ENCODE measurements at places on chromosomes 12 and 14.

- DNase-seq: no peak
Observed at GRCh38 chr14:99663386-99664057, 18.6 kb downstream of the HHIPL1 start.

DNA sequence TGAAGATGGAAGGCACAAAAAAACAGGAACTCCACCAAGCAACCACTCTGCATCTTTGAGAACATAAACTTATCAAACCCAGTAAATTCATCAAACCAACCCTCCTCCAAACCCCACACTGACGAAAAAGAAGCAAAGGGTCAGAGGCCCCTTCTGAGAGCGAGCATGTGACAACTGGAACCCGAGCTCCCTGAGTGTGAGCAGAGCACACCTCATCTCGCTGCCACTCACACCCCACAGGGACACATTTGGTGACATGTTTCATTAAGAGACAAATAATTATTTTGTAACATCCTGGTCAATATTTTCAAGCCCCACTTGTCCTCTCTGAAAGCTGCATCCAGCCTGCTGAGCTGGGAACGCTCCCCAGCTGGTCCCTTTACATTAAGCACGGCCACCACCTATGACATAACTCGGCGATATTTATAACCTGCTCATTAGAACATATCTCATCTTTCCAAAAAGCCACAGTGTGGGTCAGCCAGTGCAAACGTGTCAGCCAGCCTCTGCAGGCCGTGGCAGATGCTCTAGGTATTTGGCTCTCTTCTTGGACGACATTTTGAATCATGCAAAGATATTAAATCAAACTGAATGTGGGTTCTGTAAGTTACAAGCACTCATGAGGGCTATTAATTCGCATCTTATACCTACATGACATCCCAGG lies 120.1 kb downstream of the TTC7B start:
- no peak for DNase-seq

DNA sequence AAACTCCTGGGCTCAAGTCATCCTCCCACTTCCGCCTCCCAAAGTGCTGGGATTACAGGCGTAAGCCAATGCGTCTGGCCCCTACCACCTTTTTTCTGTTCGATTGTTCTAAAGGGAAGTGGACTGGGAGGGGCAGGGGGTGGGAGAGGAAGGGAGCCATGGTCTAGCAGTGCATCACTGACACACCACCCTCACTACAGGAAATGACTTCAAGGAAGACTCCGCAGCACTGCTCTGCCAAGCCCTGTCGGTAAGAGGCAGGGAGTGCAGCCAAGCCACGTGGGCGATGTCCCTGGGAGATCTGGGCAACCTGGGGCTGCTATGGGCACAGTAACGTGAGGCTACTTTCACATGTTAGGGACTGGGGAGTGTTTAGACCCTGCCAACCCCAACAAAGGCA lies 18.0 kb downstream of the LRRC74A start:
- no peak for DNase-seq

DNA sequence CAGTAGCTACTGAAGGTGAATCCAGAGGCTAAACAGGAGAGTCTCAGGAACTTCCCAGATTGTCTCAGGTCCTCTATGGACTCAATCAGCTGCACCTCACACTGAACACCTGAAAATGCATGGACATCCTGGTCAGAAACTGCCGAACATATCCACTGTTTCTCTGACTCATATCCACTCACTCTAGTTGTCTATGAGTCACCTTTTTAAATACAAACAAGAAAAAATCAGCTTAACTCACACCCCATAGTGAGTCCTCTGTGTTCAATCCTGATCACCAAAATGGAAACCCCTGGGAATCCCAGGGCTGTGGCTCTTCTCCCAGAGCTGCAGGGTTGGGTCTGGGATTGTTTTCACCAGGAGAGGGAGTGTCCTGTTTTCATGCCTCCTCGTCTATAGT lies 556.7 kb downstream of the TMEM121 start:
- DNase-seq: no peak

DNA sequence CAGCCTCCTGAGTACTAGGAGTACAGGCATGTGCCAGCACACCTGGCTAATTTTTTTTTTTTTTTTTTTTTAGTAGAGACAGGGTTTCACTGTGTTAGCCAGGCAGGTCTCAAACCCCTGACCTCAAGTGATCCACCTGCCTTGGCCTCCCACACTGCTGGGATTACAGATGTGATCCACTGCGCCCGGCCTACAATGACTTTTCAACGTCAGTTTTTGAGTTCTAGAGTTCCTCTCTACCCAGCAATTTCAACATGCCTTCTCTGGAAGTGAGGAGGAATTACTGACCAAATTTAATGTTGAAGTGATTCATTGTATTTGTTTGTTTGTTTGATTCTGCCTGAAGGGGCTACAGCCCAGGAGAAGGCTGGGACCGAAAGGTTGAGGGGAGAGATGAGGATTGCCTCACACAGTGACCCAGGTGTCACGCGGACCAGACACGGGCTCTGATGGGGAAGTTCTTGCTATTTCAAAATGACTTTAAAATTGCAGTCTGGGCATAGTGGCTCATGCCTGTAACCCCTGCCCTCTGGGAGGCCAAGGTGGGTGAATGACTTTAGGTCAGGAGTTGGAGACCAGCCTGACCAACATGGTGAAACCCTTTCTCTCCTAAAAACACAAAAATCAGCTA lies 8.6 kb upstream of the DENR start:
- no peak for DNase-seq

GRCh38 chr14:99725774-99726537 lies 41.9 kb downstream of the CYP46A1 start:
- no peak for DNase-seq

GRCh38 chr14:71321574-71322315 lies 414.5 kb downstream of the PCNX1 start:
- peak; percentile 38 for DNase-seq

GRCh38 chr14:64764641-64765520 lies 60.7 kb downstream of the PLEKHG3 start:
- peak; percentile 61 for DNase-seq

GRCh38 chr12:79415321-79415720 lies 275.4 kb downstream of the PAWR start:
- DNase-seq: no peak

- DNase-seq: no peak
Observed at GRCh38 chr14:82987502-82988124, 1454.0 kb upstream of the SEL1L start.

- no peak for DNase-seq
Observed at GRCh38 chr12:127008755-127009403, 1258.1 kb upstream of the TMEM132C start.

DNA sequence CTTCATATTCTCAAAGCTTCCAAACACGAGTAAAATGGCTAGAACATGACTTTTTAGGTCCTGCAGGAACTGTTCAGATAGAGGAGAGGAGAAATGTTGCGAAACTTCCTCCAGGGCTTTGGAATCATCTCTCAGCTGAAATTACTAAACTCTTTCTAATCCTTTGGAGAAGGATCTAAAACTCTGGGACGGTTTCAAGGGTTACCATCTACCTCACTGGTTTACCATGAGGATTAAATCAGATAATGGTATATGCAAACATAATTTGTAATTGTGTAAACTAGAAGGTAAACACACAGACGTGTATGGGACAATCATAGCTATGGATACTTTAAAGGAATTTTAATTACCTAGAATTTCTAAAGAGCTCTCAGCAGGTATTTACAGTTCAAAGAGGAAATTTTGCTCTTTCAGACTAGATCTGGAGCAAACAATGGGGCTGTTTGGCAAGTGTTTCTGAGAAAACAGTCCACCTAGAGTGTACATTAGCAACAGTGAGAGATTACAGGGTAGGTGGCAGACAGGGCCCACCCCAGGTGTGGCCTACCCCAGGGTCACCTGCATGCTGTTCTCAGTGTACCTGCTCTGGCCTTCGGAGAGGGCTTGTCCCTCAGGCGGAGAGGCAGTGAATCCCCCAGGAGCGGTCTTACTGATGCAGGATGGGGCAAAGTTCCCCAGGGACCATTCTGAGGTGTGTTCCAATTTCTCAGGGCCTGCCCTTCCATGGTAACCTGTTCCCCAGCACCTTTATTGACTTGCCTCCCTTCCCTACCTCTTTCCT lies 124.7 kb upstream of the MAX start:
- DNase-seq: no peak

DNA sequence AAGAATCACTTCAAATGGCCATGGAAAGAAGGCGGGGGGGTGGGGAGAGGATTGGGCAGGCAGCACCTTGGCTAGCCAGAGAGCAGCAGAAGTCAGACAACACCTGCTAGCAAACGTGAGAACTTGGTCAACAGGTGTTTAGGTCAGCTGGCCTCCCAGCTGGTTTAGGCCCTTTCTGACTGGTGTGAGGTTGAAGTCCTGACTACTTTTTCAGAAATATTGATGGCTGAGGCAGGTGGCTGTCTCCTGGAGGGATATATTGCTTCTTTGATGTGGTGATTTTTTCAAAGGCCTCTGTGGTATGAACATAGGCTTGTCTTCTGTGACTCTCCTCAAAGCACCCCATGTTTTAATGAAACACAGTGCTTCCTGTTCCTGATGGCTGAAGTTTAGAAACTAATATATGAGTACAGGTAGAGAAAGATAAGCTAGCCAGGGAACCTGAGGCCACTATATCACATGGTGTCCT lies 238.2 kb upstream of the SSTR1 start:
- no peak for DNase-seq

GRCh38 chr14:96267336-96267735 lies 11.3 kb downstream of the BDKRB1 start:
- no peak for DNase-seq

DNA sequence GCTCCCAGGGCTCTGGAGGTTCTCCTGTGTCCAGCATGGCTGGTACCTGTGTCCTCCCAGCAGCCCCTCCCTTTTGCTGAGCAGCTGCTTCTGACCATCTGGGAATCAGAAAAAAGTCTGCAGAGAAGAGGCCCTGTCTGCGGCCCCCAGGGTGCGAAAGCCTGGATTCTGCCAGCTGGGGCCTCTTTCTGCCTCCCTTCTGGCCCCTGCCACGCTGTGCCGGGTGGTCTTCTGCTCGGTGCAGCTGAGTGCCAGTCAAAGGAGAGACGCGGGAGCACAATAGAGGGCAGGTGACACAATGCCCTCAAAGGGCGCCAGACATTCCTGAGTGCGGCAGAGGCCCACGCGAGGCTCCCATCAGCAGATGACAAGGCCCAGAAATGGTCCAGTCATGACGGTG lies 12.6 kb downstream of the BTBD6 start:
- no peak for DNase-seq

- DNase-seq: peak; percentile 48
Observed at GRCh38 chr14:90111895-90112534, 50.2 kb downstream of the KCNK13 start.

DNA sequence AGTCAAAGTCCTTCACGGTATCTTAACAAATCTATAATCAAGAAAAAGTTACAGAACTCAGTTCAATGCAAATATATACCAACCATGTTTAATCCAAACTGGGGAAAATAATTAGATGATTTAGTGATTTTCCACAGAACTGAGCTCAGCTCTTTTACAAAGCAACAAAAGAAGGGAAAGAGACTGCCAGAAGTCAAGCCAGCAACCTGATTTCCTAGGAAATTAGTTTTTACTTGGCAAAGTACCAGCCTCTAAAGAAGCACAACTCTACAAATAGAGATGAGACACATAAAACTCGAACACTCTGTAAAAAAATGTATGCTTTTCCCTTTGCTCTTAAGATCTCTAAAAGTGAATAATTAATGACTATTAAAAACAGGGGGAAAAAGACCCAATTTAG lies 19.4 kb downstream of the NUMB start:
- DNase-seq: no peak

- no peak for DNase-seq
Observed at GRCh38 chr12:89573051-89573810, 47.4 kb upstream of the POC1B start.

DNA sequence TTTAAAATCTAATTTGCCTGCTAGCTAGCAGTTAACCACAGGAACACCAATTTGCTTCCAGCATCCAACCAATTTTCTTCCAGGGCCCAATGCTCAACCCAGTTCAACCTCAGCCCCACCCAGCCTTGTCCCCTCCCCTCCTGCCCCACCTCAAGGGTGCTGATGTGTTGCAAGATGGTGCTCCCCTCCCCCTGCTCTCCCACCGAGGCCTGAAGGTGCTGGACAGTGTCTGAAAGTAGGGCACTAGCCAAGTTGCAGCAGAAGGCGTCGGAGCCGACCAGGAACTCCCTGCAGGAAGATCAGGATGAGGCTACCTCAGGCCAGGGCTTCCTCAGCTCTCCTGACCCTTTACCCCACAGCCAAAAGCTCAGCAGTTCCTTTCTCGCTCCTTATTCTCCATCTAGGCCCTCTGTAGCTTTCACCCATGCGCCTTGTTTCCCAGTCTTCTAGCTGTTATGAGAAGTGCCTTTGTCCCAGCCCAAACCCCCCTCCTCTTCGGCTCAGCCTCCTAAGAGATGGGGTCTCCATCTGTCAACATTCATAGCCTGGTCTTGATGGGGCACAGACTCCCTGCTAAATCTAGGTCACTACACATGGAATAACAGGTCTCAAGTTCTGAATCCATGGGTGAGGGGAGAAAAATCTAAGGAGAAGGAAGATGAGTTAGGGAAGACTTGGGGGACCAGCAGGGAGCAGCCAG lies 3.6 kb downstream of the STAT6 start:
- DNase-seq: no peak

DNA sequence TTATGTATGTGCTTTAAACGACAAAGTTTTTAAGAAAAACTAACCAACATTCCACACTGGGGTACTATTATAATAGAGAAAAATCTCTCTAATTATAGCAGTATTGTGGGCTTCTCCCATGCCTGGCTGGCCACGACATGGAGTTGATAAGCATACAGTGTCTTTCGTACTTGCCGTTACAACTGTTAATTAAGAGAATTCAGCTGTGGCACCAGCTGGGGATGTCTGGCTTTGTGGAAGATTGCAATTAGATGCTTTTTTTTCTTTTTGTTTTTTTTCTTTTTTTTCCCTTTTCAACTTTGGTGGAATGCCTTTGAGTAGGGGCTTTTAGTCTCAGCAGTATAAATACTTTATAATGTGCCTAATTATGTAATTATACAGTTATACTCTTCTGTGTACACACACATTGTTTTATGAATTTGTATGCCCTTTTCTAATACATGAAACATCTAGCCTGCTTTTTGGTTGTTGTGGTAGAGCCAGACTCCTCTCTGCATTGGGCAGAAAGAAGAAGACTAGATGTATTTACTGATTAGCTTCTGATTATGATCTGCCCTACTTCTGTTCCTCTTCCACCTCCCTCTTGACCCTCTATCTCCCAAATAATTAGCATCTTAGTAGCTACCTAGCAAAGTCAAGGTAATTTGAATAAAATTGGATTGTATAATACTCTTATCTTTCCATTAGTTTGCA lies 76.4 kb downstream of the SUSD6 start:
- no peak for DNase-seq

- no peak for DNase-seq
Observed at GRCh38 chr14:36579001-36579555, 3.3 kb downstream of the NKX2-8 start.

GRCh38 chr14:100708425-100709288 lies 18.0 kb upstream of the DLK1 start:
- DNase-seq: no peak

GRCh38 chr14:58765843-58766242 lies 128.1 kb downstream of the DACT1 start:
- DNase-seq: no peak

DNA sequence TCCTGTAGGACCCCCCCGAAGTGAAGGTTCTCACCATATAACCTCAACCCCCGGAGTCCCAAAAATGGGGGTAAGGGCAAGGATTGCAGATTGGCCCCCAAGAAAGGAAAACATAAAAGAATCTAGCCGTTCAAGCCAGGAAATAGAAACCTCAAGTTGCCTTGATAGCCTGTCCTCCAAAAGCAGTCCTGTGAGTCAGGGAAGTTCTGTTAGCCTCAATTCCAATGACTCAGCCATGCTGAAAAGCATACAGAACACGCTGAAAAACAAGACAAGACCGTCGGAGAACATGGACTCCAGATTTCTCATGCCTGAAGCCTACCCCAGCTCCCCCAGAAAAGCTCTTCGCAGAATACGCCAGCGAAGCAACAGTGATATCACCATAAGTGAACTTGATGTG lies 344.2 kb upstream of the RGS6 start:
- no peak for DNase-seq
